Fibroblast of pulmonary artery (primary cell): ENCODE measurements at places on chromosomes 13 and 19.

DNA sequence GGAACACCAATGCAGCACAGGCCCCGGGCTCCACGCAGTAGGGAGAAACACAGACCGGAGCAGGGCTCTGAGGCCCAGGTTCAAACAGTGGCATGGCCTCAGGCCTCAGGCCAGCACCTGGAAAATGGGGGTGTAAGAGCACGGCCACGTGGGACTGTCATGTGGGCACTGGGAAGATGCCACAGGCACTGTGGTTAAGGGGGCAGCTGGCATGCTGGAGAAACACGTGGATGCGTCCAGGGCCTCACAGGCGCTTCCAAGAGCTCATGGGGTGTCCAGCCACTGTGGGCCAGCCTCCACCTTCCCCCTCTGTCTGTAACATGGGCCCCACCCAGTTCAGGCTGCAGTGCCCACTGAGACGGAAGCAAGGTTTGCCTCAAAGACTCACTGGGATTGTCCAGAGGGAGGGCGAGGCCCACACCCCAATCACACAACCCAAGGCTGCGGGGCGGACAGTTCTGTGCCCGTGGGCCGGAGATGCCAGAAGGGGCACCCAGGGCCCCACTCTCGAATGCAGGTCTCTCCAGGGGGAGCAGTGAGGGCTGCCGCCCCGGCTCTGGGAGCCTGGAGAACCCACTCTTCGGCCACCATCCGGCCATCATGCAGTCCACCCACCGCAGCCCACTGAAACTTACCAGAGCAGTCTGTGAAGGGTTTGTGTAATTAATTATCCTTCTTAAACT, 6.3 kb upstream of the MBD3 start:
- DNase-seq, result no peak

- DNase-seq, result peak; percentile 58
Measured at GRCh38 chr13:60617991-60618733, 221.1 kb downstream of the TDRD3 start.

DNA sequence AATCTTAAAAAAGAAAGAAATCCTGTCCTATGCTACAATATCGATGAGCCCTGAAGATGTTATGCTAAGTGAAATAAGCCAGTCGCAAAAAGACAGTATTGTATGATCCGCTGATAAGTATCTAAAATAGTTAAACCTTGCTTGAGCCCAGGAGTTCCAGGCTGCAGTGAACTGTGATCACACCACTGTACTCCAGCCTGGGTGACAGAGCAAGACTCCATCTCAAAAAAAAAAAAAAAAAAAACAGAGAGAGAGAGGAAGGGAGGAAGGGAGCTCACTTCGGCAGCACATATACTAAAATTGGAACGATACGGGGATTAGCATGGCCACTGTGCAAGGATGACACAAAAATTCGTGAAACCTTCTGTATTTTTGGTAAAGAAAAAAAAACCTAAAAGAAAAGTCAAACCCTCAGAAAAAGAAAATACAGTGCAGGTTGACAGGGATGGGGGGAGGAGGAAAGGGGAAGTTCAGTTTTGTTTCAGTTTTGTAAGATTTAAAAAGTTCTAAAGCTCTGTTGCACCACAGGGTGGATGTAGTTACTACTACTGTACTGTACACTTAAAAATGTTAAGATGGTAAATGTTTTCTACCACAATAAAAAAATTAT, 8.4 kb downstream of the CLASRP start:
- DNase-seq, result no peak

DNA sequence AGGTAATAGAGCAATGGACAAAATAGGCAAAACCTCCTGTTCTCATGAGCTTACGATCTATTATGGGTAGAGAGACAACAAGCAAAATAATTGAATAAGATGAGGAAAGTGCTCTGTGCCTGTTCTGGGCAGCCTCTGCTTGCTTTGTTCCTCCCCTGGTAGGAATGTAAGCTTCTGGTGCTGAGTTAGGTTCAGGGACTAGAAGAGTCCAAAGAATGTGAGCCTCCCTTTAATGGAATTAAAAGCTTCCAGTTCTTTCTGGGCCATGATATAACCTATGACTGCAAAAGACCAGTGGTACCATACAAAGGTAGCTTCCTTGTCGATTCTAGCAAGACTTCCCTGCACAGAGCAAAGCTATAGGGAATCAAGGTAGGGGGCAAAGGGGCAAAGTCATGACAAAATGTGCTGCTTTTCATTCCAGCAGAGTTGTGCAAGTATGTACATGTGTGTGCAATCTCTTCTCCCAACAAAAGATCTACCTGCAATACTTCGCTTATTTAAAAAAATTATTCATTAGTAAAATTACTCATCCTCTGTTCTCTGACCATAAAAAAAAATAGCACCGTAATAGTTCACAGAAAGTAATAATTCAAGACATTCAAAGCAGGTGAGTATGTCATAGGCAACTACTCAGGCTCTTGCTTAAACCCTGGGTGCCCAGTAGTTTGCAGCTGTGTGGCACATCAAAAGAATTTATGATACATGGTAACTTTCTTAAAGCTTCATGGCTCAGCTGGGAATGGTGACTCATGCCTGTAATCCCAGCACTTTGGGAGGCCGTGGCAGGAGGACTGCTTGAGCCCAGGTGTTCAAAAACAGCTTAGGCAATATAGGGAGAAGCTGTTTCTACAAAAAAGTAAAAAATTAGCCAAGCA, 21.4 kb downstream of the ACOD1 start:
- DNase-seq, result no peak

- DNase-seq, result peak; percentile 96
Measured at GRCh38 chr19:11268783-11269267, 6.5 kb upstream of the DOCK6 start.

GRCh38 chr19:46552891-46553290, 48.2 kb upstream of the CALM3 start:
- DNase-seq, result no peak

GRCh38 chr19:38551450-38551813, 66.3 kb downstream of the MAP4K1 start:
- no peak for DNase-seq

DNA sequence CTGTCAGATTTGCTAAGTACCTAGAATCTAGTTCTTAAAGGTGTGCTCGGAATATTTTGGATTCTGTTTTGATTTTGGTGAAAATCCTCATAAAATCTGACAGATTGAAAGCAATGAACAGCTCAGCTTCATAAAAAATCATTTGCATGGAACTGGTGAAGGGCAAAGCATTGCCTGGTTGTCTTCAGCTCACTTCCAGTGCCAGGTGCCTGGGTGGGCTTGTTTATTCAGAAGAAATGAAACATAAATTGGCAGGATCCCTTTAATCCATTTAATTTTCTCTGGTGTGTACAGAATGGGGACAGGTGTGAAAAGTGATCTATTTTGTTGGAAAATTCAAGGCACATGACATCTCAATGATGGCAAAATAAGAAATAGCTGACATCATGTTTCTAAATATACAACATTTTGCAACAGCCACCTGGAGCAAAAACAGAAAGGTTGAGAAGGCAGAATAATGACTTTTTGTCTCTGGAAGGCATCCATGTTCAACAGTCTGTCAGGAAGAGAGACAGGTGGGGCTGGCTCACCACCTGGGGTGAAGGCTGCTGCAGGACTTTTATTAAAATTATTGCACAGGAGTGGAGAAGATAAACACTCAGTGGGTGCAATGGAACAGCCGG, 52.2 kb downstream of the RFC3 start:
- DNase-seq, result no peak

DNA sequence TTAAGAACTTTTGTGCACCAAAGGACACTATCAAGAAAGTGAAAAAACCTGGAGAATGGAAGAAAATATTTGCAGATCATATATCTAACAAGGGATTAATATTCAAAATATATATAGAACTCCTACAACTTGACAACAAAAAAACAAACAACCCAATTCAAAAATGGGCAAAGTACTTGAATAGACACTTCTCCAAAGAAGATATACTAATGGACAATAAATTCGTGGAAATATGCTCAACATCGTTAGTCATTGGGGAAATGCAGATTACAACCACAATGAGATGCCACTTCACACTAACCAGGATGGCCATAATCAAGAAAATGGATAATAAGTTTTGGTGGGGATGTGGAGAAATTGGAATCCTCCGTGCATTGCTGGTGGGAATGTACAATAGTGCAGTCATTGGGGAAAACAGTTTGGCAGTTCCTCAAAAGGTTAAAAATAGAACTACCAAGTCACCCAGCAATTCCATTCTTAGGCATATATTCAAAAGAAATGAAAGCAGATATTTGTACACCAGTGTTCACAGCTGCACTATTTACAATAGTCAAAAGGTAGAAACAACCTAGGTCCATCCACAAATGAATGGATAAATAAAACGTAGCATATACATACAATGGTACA, 2.2 kb upstream of the LSR start:
- DNase-seq, result no peak

GRCh38 chr19:47471733-47472457, at the start of gene SLC8A2:
Gene SLC8A2, minus strand, starts transcription at chr19:47471893. Its CDS starts 5,490 bp downstream, at chr19:47466403.
- peak; percentile 79 for DNase-seq

GRCh38 chr19:38020311-38020710, 113.3 kb downstream of the SIPA1L3 start:
- DNase-seq, result no peak

GRCh38 chr13:106178816-106179215, 356.6 kb downstream of the EFNB2 start:
- DNase-seq, result no peak

- DNase-seq, result no peak
Measured at GRCh38 chr13:55439450-55439849, 1701.3 kb upstream of the PRR20A start.

GRCh38 chr13:21176982-21177284, 475 bp downstream of the MRPL57 start:
- DNase-seq, result no peak

DNA sequence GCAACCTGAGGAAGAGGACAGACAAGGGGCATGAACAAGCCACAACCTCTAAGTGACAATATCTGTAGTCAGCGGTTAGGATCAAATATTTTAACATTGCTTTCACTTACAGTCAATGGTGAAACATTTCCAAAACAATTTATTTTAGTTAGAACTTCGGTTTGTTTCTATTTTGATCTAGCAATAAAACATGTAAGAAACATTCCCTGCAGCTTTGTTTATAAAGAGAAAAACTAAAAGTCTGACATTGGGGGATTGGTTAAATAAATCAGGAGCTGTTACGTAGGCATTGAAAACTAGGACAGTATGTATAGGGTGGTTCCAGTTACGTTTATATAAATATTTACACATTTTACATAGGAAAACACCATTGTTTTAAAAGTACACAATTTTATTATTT, 3.4 kb downstream of the URI1 start:
- DNase-seq, result no peak

GRCh38 chr13:23458989-23459388, 25.5 kb upstream of the SACS start:
- no peak for DNase-seq

GRCh38 chr19:50569938-50570540, 1.8 kb upstream of the LRRC4B start:
- no peak for DNase-seq

DNA sequence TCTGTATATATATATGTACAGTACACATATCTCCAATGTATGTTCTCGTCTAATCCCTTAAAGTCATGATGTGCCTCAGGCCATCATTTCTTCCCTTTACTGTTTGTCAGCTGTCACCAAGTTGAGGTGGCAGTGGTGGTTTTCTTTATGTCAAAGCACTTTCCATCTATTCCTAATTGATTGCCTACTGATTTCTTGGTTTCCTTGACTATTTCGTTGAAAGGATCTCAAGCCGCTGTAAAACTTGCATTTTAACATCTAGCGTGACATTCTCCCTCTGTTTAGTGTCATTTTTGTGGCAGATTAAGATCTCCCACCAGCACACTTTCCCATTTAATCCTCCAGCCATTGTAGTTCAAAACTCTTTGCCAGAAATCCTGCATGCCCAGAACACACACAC, 25.0 kb upstream of the SPART start:
- DNase-seq, result no peak

GRCh38 chr13:27712421-27712820, 79.9 kb upstream of the GSX1 start:
- DNase-seq, result peak; percentile 33
